ENCODE measurements at places on chromosomes 3 and 15.

GRCh38 chr3:143480344-143480743, 360.8 kb downstream of the CHST2 start:
- no peak for DNase-seq

GRCh38 chr3:184594371-184595001, 32.9 kb downstream of the EPHB3 start:
- DNase-seq, result no peak

- DNase-seq, result no peak
Observed at GRCh38 chr3:71854706-71855105, 69.8 kb upstream of the PROK2 start.

DNA sequence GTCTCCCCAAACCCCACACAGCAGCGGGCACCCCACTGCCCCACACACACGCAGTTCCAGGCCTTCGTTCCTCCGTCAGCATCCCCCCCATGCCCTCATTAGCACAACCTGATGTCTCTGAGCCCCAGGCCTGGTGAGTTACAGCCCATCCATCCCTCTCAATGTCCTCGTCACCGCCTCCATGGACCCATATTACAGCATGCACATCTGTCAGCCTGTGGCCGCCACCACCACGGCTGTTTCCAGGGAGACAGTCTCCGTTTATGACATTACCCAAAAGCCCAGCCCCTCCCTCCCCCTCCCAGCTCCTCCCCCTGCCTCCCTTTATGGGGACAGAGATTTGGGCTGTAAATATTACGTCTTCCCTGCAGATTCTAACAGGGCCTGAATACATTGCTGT, 143.1 kb upstream of the LINGO1 start:
- no peak for DNase-seq

GRCh38 chr15:62927196-62927595, 115.4 kb upstream of the TPM1 start:
- DNase-seq, result no peak

DNA sequence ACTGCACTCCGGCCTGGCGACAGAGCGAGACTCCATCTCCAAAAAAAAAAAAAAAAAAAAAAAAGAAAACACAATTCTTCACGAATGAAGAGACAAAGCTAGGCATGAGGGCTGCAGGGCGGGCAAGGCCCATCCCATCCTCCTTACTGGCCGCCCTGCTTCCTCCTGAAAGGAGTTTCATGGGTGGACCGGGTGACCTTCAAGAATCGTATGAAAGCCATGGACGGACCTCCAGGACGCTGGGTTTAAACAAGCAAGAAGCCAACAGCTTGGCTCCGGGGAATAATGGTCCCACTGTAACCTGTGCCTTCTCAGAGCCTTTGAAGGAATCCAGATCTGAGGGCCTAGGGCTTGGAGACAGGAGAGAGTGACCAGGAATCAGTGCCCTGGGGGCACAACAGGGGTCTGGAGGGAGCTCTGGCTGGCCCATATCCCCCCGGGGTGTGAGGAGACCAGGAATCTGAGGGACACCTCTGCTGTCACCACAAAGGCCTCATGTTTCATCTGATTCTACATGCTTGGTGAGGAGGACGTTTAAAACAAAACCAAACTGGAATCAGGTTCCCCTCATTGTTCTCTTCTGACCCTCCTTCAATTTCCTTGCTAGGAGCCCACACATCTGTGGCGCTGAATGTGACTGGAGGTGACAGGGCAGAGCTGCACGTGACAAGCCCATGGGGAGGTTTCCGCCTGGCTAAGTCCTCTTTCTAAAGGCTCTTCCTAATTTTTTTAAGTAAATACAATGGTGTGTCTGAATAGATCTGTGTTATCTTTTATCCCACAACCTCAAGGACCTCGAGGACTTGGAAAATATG, 46.1 kb downstream of the WHAMM start:
- no peak for DNase-seq

DNA sequence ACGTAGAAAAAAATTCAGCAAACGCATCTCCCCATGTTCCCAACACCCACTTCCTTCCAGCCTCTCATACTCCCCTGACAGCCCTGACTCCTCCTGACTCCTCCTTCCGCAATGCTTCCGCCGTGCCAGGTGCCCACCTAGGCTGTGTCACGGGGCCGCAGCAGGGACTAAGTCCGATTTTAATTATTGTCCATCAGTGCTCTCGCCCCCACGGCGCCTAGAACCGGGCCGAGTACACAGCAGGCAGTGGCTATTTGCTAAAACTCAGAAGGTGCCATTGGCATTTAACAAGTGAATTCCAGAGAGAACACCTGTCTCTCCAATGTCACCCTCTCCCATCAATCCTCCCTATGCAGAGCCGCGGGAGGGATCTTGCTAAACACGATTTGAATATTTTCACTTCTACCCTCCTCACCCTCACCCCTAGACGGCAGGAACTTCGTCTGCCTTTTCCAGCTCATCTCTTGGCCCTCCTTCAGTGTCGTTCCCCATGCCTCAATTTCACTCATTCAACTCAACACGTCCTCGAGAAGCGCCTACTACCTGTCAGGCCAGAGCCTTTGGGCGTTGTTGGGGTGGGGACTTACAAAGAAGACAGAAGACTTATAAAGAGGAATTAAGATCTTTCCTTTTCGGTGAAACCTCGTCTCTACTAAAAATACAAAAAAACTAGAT, 11.5 kb upstream of the SHF start:
- DNase-seq, result no peak

DNA sequence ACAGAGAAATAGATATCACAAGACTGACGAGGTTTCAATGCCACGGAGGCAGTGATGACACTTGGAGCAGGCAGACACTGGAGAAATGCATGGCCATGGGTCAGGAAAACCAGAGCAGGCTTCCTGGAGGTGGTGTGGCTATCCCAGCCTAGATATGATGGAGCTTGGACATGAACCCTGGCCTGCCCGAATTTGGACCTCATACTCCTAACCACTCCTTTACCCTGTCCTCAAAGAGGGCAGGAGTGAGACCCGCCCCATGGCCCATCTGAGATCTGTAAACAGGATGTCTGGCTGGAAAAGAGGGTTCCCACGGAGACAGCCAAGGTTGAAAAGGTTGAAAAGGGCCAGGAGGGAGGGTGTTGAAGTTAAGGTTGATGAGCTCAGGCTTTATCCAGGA, 31.0 kb downstream of the CPN2 start:
- DNase-seq, result no peak

GRCh38 chr3:100257586-100257985, 3.2 kb upstream of the TBC1D23 start:
- no peak for DNase-seq

GRCh38 chr3:157294491-157294890, 134.5 kb upstream of the CCNL1 start:
- no peak for DNase-seq

GRCh38 chr15:42264795-42265194, 8.2 kb upstream of the GANC start:
- no peak for DNase-seq

GRCh38 chr3:188197388-188197847, 43.5 kb downstream of the LPP start:
- peak; percentile 40 for DNase-seq

DNA sequence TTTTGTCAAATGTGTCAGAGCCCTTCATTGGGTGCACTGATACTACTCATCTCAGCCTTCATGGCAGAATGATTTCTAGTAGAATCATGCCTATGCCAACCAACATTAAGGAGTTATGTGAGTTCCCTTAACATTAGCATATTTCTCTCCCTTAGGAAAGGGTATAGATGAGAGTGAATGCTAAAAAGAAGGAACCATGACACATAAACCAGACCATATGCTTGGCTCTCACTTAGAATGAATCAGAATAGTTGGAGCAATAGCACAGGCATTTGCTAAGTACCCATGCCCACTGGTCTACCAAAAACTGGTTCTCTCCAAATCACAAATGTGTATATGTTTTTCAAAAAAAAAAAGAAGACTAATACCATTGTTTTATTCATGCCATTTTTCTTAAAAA, 51.1 kb downstream of the STRIT1 start:
- no peak for DNase-seq

- no peak for DNase-seq
Observed at GRCh38 chr15:69482686-69483256, 30.2 kb downstream of the RPLP1 start.

- no peak for DNase-seq
Observed at GRCh38 chr3:196604548-196604947, 34.9 kb upstream of the NRROS start.

GRCh38 chr3:96449803-96450202, 364.6 kb upstream of the EPHA6 start:
- DNase-seq, result no peak

GRCh38 chr3:148077965-148078364, 619.7 kb upstream of the AGTR1 start:
- DNase-seq, result no peak

- no peak for DNase-seq
Observed at GRCh38 chr3:62954580-62954979, 79.4 kb upstream of the CADPS start.

GRCh38 chr3:111595232-111595631, at the start of gene ZBED2:
TSS of gene ZBED2 (minus strand) at chr3:111595346. CDS start at chr3:111594201, 1,145 bp downstream.
- no peak for DNase-seq

DNA sequence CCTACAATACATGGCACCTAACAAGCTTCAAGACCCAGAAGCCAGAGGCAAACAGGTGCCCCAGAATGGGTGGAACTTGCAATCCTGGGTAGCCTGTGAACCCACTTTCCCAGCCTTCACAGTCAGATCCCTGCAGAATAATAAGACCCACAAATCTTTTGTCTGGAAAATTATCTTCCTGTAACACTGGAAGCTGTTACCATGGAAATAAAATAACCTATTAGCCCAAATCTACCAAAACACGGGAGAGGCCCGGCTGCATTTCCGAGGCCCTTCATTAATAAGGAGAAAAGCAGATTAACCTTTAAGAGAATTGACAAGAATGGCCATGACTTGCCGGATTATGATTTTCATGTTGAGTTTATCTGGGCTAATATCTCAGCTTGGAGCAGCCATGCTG, 256.1 kb upstream of the PROK2 start:
- DNase-seq, result no peak

DNA sequence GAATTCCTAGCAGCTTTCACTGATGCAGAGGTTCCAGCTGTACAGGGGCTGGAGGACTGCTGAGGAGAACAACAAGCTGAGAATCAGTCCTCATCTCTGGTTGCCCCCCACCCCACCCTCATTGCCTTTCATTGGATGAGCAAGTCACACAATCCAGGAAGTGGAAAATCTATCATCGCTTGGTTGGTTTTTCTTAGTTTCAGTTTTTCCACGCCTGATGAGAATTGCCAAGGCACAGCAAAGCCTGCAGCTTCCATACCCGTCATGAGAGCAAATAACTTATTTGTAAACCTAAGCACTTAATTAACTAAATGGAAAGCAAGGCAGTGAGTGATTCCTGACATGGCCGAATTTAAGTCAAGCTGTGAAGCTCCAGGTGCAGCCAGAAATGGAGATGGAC, 21.4 kb upstream of the LIPC start:
- peak; percentile 69 for DNase-seq

DNA sequence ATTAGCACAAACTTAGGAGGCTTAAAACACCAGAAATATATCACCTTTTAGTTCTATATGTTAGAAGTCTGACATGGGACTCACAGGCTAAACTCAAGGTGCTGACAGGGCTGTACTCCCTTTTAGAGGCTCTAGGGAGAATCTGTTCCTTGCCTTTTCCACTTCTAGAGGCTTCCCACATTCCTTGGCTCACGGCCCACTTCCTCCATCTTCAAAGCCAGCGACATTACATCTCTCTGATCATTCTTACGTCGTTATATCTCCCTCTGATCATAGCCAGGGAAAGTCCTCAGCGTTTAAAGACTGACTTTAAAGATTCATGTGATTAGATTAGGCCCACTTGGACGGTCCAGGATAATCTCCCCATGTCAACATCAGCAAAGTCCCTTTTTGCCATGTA, 166.3 kb downstream of the GREM1 start:
- DNase-seq, result no peak

GRCh38 chr3:157360044-157360443, 76.6 kb upstream of the PTX3 start:
- no peak for DNase-seq

DNA sequence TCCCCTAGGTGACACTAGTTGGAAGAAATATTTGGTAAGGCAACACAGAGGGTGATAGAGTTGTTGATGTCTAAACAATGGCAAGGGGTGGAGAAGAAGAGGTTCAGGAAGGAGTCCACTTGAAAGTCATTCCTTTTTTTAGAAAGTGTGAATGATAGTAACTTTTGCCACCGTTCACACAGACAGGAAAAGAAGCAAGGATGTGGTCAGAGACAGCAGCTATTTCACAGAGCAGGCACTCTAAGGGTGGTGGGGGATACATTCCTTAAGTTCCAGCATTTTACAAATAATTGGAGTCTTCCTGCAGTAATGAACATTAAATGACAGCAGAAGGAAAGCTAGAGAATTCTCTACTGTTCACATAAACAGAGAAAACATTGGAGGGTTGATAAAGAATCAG, 75.4 kb upstream of the ZNF385D start:
- no peak for DNase-seq

DNA sequence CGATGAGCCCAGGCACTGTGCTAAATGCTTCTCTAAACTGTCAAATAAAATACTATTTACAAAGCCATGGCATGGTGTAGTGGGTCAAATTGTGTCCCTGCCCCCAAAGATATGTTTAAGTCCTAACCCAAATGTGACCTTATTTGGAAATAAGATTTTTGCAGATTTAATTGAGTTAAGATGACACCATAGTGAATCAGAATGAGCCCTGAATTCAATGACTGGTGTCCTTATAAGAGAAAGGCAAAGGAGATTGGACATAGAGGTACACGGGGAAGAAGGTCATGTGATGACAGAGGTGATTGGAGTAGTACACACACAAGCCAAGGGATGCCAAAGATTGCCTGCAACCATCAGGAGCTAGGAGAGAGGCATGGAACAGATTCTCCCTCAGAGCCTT, 121.6 kb upstream of the VEPH1 start:
- DNase-seq, result no peak
